ENCODE measurements at places on chromosomes 1 and 21. TPM values are rescaled to one million over a fixed set of nuclear protein-coding genes. Genes with fewer than 3 reads are reported as not detected.

DNA sequence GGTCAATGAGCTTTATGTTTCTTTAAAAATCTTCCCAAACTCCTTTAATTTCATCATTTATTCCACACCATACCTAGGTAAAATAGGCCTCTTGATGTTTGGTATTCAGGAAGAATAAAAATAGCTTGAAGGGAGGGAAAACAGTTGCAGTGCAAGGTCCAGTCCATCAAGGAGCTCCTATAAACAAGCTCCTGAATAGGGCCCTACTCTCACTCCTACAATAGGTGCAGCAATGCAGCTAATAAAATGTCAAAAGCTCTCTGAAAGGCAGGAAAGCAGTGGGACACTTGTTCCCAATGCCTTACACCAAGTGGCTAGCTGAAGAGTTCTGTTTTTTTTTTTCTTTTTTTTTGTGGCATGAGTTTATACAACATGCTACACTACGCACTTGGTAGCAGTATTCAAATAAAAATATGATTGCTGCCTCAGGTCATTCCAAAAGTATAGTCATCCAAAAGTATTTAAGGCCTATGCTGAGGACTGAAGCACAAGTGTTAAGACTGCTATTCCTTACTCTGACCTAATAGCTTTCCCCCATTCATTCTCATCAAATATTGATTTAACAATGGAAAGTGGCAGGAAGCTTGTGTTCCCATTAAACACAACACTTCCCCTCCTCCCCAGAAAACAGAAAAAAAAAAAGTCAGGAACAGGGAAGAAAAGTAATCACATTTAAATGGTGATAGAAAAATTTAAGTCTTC, 9.8 kb downstream of the TEX38 start:
- H3K36me3 ChIP-seq = peaks cover 92% of the 10 kb centered on the region
- no peak overlapping the region for H3K4me3 ChIP-seq
- DNase-seq = no peak
- no peak overlapping the region for H3K27ac ChIP-seq

DNA sequence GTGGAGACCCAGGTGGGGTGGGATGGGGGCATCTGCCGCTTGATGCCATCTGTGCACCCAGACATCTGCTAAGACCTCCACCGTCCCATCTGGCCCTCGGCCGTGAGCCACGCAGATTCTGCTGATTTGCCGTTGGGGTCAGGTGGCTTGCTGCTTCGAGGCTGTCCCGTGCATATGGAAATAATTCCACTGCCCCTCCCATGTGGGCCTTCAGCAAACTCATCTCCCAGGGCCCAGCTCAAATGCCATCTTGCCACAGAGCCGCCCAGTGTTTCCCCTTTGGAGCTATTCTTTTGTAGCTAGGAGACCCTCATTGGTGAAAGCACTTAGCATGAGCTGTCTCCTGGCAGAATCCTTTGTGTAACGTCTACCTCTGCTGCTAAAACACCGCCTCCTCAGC, 99.8 kb downstream of the KAZN start:
- H3K36me3 ChIP-seq = no peaks in the 10 kb centered on the region
- H3K27ac ChIP-seq = no peak overlapping the region
- H3K4me3 ChIP-seq = no peak overlapping the region
- DNase-seq = no peak
- no peaks in the 10 kb centered on the region for H3K4me1 ChIP-seq

EPRS1 gene
- total RNA-seq = 46.1 TPM

ROR1 gene
- total RNA-seq = 7.1 TPM

DNA sequence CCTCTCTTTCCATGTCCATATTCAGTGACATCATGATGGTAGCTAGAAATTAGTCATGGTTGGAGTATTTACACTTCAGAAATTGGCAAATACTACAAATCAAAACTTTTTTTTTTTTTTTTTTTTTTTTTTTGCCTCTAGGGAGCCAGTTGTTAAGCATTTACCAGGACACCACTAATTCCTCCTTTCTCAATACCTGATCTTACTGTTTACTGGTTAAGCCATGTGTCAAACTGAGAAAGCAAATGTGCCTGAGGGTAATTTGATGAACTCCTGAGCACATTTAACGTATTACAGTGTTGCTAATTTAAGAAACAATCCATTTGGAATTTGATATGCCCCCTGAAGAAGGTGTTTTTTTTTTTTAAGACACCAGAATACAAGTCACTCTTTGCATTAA, 94.4 kb downstream of the DNM3 start:
- no peaks in the 10 kb centered on the region for H3K4me1 ChIP-seq
- H3K27ac ChIP-seq = no peak overlapping the region
- no peaks in the 10 kb centered on the region for H3K27me3 ChIP-seq
- H3K36me3 ChIP-seq = no peaks in the 10 kb centered on the region
- no peak overlapping the region for H3K4me3 ChIP-seq
- DNase-seq = no peak

GRCh38 chr1:50368179-50369007, 54.9 kb downstream of the DMRTA2 start:
- H3K27ac ChIP-seq = no peak overlapping the region
- no peak overlapping the region for H3K4me3 ChIP-seq
- peaks cover 8% of the 10 kb centered on the region for H3K4me1 ChIP-seq
- peaks cover 5% of the 10 kb centered on the region for H3K27me3 ChIP-seq
- H3K36me3 ChIP-seq = no peaks in the 10 kb centered on the region
- no peak for DNase-seq

CD53 gene
- 62.0 TPM for total RNA-seq

CRP gene
- 0.42 TPM for total RNA-seq

DNA sequence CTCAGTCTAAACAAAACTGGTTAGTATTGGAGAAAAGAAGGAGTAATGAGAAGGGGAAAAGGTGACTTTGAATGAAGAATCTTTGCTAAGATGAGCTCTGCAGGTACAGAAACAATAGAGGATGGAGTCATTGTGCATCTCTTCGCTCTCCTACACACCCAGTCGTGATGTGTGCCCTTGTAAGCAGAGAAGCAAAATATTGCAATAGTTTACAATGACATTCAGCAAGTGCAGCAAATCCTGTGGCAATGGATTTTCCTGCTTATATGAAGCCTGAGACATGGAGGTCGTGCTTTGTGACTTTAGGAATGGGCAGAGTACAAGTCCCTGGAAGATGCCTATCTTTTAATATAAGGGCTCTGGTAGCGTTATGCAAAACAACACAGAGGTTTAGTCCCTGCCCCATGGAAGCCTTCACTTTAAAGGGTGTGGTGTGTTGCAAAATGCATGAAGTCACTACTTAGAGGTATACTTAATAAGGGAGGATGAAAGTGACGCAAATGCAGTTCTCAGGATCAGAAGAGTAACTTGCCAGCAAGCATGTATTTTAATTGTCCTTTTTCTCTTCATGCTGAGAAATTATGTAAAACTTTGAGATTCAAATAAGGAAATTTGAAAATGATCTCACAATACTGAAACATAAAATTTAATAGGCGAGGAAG, 88.0 kb upstream of the IVNS1ABP start:
- DNase-seq = no peak
- no peak overlapping the region for H3K27ac ChIP-seq
- H3K36me3 ChIP-seq = no peaks in the 10 kb centered on the region

B4GALT2 gene
- 45.3 TPM for total RNA-seq

DNA sequence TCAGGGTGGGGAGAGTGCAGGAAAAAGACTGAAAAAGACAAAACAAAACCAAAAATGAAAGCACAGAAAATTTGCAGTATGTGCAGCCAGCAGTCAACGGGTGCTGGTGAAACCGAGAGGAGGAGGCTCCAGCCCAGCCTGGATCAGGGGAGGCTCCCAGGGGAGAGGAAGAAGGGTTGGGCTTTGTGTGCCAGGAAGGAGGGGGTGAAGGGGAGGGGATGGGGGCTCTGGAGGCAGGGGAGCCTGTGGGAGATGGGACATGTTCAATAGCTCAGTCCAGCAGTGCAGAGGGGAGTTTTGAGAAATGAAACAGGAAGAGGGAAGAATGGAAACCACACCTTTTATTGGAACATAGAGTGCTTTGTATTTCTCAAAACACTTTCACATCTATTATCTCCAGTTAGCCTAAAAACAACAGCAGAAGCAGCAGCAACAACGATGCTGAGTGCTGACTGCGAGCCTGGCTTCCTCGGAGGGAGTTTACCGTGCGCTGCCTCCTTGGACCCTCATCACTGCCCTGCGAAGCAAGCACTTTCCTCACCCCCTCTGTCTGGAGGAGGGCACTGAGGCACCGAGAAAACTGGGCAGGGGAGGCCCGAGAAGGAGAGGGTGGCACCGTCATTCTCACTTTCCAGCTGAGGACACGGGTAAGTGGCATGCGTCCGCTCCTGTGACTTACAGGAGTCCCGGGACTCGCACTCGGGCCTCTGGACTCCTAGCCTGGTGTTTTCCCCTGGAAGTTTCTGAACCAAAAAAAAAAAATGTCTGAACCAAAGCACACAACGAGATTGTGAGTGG, 62.9 kb downstream of the MDM4 start:
- H3K4me1 ChIP-seq = peaks cover 5% of the 10 kb centered on the region
- H3K27me3 ChIP-seq = no peaks in the 10 kb centered on the region
- H3K27ac ChIP-seq = peak overlapping the region; percentile 40
- no peaks in the 10 kb centered on the region for H3K36me3 ChIP-seq

DNA sequence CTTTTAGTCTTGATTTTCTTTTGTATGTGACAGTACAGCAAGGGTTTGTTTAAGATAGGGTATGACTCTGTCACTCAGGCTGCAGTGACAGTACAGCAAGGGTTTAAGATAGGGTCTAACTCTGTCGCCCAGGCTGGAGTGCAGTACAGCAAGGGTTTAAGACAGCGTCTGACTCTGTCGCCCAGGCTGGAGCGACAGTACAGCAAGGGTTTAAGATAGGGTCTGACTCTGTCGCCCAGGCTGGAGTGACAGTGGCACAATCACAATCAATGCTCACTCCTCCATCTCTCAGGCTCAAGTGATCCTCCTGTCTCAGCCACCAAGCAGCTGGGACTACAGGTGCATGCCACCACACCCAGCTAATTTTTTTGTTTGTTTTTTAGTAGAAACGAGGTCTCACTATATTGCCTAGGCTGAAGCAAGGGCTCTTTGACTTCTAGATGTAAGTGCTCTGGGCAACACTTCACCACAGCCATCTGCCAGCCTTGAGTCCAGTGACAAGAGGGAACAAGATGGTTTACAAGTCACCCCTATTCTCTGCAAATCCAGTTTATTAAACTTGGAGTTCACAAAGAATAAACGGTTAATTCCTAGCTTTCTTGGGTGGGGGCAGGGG, 965 bp upstream of the SH2D5 start:
- DNase-seq = no peak
- H3K27ac ChIP-seq = peak overlapping the region; percentile 62
- H3K36me3 ChIP-seq = peaks cover 9% of the 10 kb centered on the region
- H3K4me1 ChIP-seq = peaks cover 41% of the 10 kb centered on the region
- peak overlapping the region; percentile 66 for H3K4me3 ChIP-seq

DNA sequence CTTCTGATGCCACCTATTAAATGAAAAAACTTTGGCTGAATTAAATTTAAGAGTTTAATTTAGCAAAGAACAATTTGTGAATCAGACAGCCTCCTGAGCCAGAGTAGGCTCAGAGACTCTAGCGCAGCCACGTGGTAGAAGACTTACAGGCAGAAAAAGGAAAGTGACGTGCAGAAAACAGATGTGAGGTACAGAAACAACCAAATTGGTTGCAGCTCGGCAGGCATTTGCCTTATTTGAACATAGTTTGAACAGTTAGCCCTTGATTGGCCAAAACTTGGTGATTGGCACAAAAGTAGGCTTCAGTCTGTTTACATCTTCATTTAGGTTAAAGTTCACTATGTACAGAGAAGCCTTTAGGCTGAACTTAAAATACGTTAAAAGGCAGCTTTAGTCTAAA, 22.9 kb downstream of the TCP10L start:
- H3K4me1 ChIP-seq = peaks cover 10% of the 10 kb centered on the region
- H3K27ac ChIP-seq = peak overlapping the region; percentile 65
- no peak overlapping the region for H3K4me3 ChIP-seq

FMO3 gene
- total RNA-seq = 6.2 TPM

GRCh38 chr1:89271341-89272015, 1.2 kb downstream of the GBP5 start:
- no peaks in the 10 kb centered on the region for H3K27me3 ChIP-seq
- H3K36me3 ChIP-seq = no peaks in the 10 kb centered on the region
- H3K4me1 ChIP-seq = peaks cover 29% of the 10 kb centered on the region
- H3K27ac ChIP-seq = peak overlapping the region; percentile 11
- DNase-seq = no peak

TMEM240 gene
- 22.1 TPM for total RNA-seq

DUSP12 gene
- 26.1 TPM for total RNA-seq

DNA sequence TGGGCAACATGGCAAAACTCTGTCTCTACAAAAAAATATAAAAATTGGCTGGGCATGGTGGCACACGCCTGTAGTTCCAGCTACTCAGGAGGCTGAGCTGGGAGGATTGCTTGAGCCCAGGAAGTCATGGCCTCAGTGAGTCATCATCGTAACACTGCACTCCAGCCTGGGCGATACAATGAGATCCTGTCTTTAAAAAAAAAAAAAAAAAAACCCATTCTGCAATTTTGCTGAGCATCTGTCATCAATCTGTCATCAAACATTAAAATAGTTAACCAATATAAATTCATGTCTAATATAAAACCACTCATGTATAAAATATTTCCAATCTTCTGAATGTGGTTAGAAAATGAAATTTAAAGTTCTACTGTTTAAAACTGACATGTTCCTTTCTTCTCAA, 56.9 kb downstream of the LPAR3 start:
- no peaks in the 10 kb centered on the region for H3K4me1 ChIP-seq
- H3K4me3 ChIP-seq = no peak overlapping the region
- no peaks in the 10 kb centered on the region for H3K27me3 ChIP-seq
- DNase-seq = no peak
- H3K27ac ChIP-seq = no peak overlapping the region

- H3K4me1 ChIP-seq = peaks cover 43% of the 10 kb centered on the region
- H3K4me3 ChIP-seq = no peak overlapping the region
- no peaks in the 10 kb centered on the region for H3K36me3 ChIP-seq
- DNase-seq = no peak
Measured at GRCh38 chr1:221035662-221036153, 156.5 kb downstream of the HLX start.

DNA sequence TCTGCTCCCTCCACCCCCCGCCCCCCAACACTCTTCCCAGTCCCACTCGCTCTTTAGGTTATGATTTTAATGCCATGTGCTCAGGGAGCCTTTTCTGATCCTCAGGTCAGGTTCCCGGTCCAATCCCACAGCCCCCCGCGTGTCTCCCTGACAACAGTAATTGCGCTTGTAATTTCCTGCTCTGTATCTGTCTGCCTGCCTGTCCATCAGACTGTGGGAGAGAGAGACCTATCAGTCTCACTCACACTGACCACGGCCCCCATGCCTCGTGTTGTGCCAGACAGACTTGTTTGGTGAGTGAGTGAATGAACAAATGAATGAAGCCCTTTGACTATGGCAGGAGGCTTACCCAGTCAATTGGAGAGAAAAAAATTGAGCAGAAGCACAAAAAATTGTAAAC, 50.8 kb upstream of the ECE1 start:
- H3K4me3 ChIP-seq = no peak overlapping the region
- no peaks in the 10 kb centered on the region for H3K27me3 ChIP-seq
- H3K4me1 ChIP-seq = peaks cover 89% of the 10 kb centered on the region
- DNase-seq = no peak
- H3K36me3 ChIP-seq = no peaks in the 10 kb centered on the region

TBX15 gene
- total RNA-seq = 0.42 TPM
